Activated T-cell treated with anti-CD3 and anti-CD28 coated beads for 24 hours (primary cell): ENCODE measurements at places on chromosomes 3 and 15.

DNA sequence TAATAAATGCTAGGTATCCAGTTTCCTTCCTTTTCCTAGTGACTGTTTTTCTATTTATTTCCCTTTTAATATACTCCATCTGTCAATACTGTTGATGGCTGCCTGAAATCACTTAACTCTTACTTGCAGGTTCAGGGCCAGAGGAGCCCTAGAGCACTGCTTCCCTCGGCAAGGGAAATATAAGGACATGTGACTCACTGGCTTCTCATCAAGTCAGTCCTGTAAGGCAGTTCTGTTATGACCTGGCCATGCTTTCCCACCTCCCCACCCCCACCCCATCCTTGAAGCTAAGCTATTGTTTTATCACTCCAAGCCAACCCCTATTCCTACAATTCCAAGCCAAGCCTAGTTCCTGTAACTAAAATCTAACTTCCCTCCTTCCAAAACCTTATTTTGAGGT, 800.7 kb downstream of the ROBO1 start:
- no peak for DNase-seq

DNA sequence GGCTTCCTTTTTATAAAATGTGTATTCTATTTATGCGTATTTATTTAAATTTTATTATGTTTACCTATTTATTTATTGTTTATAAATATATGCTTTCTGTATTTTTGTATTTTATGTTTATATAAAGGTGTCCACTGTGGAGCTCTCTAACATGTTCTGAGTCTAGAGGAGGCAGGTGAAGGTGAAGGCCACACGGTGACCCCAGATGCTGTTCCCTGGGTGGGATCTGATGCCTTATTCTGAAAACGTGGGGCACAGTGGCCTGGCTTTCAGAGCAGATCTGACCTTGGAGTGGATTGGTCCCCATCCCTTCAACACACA, 104.7 kb upstream of the SLC7A14 start:
- DNase-seq = no peak

- DNase-seq = no peak
Measured at GRCh38 chr3:184635126-184635525, 73.5 kb downstream of the EPHB3 start.

- DNase-seq = no peak
Measured at GRCh38 chr15:65695081-65695480, 73.3 kb downstream of the SLC24A1 start.

- DNase-seq = no peak
Measured at GRCh38 chr3:29764603-29765254, 483.9 kb downstream of the RBMS3 start.

GRCh38 chr3:8239095-8239494, 262.5 kb upstream of the LMCD1 start:
- DNase-seq = no peak

GRCh38 chr3:75136100-75136897, 521.8 kb upstream of the CNTN3 start:
- no peak for DNase-seq

- no peak for DNase-seq
Measured at GRCh38 chr15:80403712-80404056, 498 bp upstream of the ARNT2 start.

DNA sequence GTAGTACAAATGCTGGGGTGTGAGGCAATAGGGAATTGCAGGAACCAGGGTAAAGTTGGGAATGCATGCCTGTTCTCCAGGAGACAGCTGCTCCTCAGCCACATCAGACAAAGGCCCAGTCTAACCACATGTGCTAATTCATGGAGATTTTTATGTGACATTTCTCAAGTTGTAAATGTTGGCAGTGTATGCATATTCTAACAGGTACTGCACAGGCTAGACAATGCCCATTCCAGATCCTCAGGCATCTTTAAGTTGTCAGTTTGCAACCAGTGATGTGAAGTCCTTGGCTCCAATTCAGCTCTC, 84.9 kb downstream of the EEFSEC start:
- no peak for DNase-seq

GRCh38 chr3:58952128-58952917, 97.5 kb downstream of the CFAP20DC start:
- no peak for DNase-seq

DNA sequence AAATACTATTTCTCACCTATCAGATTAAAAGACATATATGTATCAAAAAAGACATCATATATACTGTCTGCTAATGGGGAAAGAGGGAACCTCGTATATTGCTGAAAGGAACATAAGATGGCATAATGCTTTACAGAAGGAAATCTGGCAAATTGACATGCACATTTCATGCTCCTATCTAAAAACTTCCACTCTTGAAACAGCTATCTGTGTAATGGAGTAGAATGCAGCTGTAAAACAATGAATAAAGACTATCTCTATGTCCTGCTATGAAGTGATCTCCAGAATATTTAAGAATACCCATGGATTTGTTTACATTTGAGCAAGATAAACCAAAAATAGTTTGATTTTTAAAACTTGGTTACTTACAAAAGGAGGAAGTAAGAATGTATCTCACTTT, 107.4 kb downstream of the TBL1XR1 start:
- no peak for DNase-seq

GRCh38 chr3:119829420-119829819, 47.5 kb downstream of the NR1I2 start:
- no peak for DNase-seq

DNA sequence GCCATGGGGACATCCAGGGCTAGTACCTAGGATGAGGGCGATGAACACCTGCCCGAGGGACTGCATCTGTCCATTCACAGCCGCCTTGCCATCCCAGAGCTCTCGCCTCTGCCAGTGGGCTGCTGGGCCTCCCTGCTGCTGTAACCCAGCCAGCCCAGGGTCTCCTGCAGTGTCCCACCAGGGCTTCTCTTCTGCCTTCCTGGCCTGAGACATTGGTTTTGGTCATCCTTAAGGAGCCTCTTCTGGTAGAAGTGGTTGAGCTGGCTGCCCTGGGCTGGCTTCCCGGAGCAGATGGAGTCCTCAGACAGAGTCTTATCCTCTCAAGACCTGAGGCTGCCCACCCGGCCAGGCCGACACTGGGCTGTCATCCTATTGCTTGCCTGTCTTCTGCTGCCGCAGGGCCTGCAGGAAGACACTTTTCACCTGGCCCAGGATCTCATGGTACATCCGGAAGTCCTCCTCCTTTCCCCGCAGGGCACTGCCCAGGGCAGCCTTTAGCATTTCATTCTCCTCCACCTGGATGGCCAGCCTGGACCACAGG, 6.1 kb upstream of the HHATL start:
- DNase-seq = no peak

GRCh38 chr3:115325539-115325938, 178.5 kb upstream of the ZBTB20 start:
- no peak for DNase-seq

DNA sequence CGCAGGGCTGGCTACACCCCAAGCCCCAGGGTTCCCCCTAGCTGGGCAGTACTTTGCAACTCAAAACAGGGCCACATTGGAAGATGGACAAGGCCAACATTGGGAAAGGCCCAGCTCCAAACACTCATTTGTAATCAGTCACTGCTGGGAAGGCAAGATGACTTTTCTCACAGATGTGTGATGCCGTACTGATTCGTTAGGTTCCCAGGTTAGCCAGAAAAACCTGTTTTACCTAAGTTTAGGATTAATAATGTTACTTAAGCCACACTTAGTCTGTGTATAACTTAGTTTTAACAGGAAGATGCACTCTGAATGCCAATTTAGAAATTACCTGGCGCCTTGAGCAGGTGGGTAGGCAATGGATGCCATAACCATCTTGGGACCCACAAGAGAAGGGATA, 71.0 kb downstream of the ITGB5 start:
- no peak for DNase-seq

DNA sequence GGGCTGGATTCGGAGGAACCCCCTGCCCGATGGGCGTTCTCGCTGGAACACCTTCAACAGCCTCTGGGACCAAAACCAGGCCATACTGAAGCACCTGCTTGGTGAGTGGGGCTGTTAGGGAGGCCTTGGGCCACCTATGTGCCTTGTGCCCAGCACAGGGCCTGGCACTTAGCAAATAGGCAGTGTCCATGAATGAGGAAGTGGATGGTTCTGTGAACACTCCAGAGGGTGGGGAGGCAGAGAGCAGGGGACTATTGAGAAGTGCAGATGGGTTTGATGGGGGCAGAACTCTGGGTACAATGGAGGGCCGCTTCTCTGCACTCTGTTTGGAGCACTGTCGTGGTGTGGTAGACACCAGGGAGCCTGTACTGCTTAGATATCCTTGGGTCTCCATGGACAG, 1.5 kb downstream of the ECE2 start:
- DNase-seq = no peak

GRCh38 chr3:175879417-175879816, 1020.3 kb downstream of the NAALADL2 start:
- DNase-seq = no peak

- no peak for DNase-seq
Measured at GRCh38 chr3:185632996-185633395, 46.9 kb downstream of the SENP2 start.

GRCh38 chr15:65260968-65261367, 25.7 kb downstream of the PARP16 start:
- no peak for DNase-seq

- DNase-seq = no peak
Measured at GRCh38 chr3:43919029-43919428, 228.3 kb downstream of the ABHD5 start.

DNA sequence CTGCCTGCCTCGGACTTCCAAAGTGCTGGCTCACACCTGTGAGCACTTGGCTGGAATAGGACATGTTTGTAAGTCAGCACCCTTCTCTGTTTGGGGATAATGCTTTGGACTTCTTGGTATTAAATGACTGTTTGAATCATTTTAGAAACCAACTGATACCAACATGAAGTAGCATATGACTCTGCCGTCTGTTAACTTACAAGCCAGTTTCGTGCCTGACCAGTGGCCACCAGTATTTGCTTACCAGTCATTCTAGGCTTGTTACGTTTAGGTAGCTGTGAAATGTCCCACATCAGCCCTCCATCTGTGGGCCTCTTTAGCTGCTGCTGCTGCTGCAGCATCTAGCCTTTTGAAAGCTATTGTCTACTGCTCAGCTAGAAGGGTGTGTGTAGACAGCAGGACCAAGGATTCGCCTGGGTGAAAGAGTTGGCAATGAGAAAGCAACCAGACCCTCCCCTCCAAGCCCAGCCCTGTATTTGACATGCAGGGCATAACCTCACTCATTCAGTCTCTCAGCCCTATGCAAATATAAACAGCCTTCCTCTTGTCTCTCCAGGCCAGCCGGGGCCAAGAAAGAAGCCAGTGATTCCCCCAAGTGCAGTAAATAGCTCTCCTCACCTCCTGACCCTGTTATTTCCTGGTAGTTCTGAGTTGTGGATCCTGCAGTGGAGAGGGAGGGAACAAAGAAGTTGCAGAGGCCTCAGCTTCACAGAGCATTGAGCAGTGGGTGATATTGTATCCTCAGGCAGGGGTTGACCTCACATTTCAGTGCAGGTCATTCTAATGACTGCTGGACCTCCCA, 51.0 kb downstream of the NKIRAS1 start:
- DNase-seq = no peak

- no peak for DNase-seq
Measured at GRCh38 chr15:72227720-72228119, 3.3 kb downstream of the PKM start.

DNA sequence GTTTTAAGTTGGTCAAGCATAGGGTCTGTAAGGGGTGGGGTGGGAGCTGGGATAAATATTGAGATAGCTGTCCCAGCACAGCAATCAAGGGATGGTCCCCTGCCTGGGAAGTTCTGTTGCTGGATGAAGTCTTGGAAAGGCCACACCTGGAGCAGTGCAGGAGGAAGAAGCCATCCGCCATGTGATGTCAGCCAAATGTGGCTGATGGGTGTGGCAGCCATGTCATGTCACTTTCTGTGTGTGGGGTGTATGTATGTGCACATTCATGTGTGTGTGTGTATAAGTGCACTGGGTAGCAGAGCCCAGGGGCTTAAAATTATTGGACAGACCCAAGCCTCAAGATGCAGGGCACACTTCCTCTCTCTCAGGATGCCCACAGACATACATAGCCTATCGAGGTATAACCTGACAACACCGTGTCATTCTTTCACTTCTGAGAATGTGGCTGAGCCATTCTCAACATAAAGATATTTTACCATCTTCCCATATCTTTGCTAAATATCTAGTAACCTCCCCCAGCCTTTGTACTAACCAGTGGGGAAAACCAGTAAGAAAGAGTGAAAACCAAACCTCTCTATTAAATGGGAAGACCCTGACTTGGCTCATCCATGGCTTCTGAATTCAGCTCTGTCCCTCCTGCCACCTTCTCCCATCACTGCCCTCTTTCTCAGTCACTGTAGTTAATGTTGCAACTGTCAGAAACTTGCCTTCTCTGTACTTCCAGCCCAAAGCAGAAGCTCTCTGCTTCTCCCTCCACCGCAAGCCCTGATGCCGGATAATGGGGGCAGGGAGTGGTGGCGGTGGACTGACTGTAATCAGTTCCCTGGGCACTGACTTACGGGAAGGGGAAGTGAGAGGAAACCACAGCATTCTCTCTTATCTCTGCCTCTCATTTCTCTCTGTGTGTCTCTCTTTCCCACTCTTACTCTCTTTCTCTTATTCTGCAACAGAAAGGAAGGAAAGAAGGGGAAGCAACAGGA, 11.2 kb downstream of the TNFSF10 start:
- no peak for DNase-seq

GRCh38 chr15:90911906-90912769, 9.0 kb downstream of the MAN2A2 start:
- DNase-seq = no peak

DNA sequence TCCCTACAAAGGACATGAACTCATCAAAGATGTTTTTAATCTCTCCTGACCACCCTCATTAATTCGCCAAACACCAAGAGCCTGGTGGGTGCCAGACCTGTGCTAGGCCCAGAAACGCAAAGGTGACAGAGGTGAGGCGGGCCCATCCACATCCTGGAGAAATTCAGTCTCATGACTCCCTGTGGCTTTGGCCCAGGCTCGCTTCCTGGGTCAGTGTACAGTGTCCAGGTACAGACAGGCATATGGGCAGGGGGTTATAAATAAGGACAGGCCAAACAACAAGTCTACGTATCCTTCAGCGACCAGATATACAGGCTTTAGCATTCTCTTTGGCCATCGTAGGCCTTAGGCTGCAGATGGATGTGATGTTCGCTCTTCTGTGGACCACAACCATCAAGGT, 945 bp upstream of the PLA2G4F start:
- no peak for DNase-seq

DNA sequence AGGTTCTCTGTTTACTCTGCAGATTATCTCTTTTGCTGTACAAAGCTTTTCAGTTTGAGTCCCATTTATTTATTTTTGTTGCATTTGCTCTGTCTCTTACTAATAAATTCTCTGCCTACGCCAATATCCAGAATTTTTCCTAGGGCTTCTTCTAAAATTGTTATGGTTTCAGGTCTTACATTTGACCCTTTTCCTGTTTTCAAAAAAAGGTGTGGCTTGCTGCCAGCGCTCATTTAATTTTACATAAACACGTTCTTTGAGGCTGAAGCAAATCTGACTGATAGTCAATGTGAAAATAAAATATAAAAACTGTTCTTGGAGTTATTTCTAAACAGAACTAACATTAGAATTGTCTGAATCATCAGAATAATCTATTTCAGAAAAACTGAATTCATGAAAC, 32.1 kb downstream of the DCBLD2 start:
- no peak for DNase-seq
